ENCODE measurements at places on chromosomes 5 and 9.

DNA sequence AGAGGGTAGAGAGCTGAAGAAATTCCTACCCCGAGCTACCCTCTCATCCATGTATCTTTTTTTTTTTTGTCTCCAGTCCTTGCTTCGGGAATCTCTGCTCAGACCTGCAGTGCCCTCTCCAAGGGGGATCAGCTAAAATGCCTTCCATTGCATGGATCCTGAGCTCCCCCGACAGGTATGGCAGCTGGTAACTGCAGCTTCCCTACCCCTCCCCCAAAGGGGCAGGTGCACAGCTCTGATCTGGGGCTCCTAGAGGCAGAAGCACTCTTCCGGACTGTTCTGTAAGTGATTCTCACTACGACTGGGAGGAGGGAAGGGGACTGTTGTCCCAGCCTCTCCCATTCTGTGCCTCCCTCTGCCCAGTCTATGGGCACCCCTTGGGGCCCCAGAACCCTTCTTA lies 169.6 kb downstream of the MELK start:
- DNase-seq = no peak

DNA sequence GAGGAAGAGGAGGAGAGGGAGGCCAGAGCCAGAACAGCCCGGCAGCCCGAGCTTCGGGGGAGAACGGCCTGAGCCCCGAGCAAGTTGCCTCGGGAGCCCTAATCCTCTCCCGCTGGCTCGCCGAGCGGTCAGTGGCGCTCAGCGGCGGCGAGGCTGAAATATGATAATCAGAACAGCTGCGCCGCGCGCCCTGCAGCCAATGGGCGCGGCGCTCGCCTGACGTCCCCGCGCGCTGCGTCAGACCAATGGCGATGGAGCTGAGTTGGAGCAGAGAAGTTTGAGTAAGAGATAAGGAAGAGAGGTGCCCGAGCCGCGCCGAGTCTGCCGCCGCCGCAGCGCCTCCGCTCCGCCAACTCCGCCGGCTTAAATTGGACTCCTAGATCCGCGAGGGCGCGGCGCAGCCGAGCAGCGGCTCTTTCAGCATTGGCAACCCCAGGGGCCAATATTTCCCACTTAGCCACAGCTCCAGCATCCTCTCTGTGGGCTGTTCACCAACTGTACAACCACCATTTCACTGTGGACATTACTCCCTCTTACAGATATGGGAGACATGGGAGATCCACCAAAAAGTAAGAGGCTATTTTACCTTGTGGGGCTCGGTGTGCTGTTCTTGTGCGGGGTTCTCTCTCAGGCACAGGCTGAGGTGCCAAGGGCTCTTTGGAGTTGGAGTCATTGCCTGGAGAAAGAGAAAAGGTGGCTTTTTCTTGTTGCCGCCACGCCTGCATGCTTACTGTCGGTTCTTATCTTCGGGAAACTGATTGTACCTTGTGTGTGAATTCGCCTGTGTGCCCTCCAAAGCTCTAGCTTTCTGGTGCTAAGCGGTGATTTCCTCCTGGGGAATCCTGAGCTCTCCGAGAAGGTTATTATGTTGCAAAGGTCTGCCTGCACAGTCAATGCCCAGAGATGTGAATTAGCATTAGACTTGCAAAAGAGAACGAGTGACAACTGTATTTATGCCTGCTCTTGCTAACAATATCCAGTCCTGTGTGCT lies at the start of gene ISL1:
Gene ISL1 (plus strand): TSS at position 318 of the 991 bp plus-strand sequence. CDS start 224 bp downstream, at position 542.
- DNase-seq = no peak

GRCh38 chr9:126704157-126704891 lies 90.6 kb downstream of the LMX1B start:
- DNase-seq = no peak

DNA sequence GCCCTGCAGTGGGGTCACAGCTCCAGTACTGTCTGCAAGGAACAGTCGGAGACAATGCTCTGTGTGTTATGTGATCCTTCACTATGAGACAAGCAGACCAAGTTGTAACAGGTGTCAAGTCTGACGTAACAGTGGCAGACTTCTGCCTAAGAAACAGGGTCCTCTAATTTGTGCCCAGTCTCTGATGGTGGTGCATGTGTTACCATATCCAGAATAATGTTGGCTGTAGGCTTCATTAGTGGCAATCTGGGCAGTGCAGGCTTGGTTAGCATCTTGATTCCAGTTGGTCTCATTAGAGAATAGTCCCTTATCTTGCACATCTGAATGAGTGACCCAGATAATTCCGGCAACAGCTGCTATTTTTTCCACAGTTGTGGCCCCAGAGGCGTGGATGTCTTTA lies 33.8 kb downstream of the ZNF131 start:
- DNase-seq = no peak

- no peak for DNase-seq
These were observed 227.3 kb upstream of the ITGA1 start for GRCh38 chr5:52560366-52560765.

- no peak for DNase-seq
These were observed 6.3 kb upstream of the DBN1 start for GRCh38 chr5:177479774-177480173.

GRCh38 chr5:131926168-131926567 lies 19.3 kb downstream of the MEIKIN start:
- no peak for DNase-seq

DNA sequence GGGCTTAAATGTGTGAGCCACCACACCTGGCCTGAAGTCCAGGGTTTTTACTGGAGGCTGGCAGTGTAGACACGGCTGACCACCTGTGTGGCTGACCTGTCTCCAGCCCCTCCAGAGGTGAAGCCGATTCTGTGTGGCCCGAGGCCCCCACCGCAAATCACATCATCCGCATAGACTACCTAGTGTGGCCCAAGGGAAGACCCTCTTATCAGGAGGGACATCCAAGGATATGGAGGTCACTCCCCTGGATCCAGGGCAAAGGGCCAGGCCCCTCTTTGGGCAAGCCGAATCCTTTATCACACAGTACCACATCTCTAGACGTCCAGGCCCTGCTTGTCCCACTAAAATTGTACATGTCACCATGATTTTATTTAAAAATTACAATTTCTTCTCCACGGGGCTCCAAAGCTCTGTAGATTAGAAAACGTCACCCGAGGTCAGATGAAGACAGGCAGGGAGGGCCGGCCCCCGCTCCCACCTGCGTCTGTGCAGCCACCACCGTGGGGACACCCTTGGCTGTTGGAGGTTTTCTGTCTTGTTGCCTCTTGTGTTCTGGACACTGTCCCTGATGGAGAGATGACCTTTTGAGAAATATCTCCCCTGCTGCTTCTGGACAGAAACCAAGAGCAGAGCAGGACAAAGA lies 20.1 kb downstream of the LAMC3 start:
- DNase-seq = no peak

- no peak for DNase-seq
These were observed 1.9 kb upstream of the GPR107 start for GRCh38 chr9:130051855-130052254.

DNA sequence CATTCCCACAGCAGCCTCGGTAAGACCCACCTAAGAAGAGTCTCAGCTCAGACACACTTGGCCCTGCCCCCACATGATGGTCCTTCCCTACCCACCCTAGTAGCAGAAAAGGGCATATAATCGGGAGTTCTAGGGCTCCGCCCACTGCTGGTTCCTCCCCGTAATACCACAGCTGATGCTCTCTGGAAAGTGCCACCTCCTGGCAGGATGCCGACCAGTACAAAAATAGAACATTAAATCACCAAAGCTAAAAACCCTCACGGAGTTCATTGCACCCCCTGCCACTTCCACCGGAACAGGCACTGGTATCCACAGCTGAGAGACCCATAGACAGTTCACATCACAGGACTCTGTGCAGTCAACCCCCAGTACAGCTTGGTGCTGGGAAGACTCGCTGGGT lies 271.3 kb downstream of the KIAA0825 start:
- DNase-seq = no peak

- peak; percentile 23 for DNase-seq
These were observed 29.1 kb downstream of the JADE2 start for GRCh38 chr5:134554319-134555222.

Data from activated effector memory CD4-positive, alpha-beta T cell treated with Interleukin-2 at 50 U/mL for 16 hours (primary cell).